ENCODE measurements at places on chromosomes 1 and 21.

DNA sequence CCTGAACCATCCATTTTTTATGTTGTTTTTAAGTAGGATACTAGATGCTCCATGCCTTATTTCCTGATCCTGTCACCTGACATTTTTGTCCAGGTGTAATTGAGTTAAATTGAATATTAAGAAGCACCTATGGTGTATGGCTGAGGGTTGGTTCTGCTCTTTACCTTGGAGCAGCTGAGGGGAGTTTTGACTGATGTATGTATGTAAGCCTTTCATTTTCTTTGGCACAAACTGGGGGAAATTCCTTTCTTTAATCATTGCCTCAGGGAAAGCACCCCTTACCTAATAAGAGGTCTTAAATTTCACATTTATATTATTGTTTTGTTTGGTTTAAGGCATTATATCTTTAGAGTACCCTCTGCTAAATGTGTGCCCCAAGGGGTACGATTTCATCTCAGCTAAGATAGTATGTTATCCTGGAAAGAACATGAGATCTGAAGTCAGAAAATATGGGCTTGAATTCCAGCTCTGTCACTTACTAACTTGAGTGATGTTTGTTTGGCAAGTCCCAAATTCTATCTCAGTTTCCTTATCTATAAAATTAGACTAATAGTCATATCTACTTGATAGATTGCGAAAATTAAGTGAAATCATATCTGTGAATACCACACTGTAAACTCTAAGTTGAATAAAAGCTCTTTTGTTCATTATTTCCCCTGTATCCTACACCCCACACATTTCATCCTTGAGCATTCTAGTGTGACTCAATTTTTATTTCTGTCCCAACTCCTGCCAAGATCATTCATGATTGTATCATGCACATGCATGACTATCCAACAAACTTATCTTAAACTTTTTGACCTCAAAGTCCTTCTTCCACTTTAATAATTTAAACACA, 57.7 kb upstream of the NUF2 start:
- no peak for DNase-seq

DNA sequence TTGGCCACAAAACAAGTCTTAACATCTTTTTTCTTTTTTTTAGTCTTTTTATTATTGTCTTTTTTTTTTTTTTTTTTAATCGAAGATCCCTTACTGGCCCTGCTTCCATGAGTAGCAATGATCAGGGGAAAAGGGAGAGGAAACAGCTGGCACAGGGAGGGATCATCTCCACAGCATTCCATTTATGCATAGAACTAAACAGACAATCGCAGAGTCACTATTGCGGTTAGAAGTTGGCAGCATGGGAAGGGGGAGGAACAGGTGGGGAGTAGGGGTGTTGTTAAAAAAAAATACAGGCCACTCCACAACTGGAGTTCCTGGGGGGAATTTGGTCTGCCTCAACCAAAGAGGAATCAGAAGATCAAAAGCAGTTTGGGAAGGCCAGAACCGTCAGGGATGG, 55.4 kb downstream of the C1orf185 start:
- DNase-seq = no peak

GRCh38 chr1:182754087-182754486, 35.5 kb upstream of the NPL start:
- DNase-seq = no peak

GRCh38 chr1:153343811-153344717, 4.6 kb downstream of the PGLYRP4 start:
- no peak for DNase-seq

- DNase-seq = no peak
Observed at GRCh38 chr1:234149217-234149616, 224.0 kb upstream of the COA6 start.

Data from foreskin fibroblast (primary cell).